ENCODE measurements at places on chromosomes 16 and 17.

- no peak for DNase-seq
These were observed 242.2 kb downstream of the SHISA9 start for GRCh38 chr16:13143551-13143950.

DNA sequence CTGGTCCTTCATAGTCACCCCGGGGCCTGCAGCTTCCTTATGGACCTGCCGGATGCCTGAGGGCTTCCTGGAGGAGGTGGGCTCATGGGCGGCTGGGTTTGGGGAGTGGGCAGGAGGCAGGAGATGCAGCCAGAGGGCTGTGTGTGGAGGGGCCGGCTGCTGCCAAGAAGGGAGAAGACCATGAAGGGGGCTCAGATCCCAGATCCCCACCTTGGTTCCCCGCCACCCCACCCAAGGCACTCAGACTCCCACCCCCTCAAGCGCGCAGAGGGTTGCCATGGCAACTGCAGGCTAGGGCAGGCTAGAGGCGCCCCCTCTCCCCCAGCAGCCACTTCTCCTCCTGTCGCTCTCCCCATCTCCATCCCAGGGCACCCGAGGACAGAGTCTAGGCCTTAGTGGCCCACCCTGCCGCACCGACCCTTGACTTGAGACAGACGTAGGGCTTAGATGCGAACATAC is 104.5 kb downstream of the CRLF3 start:
- no peak for DNase-seq

- no peak for DNase-seq
These were observed 20.8 kb downstream of the SNX11 start for GRCh38 chr17:48128400-48128799.

GRCh38 chr17:33096161-33096560 is 104.5 kb downstream of the SPACA3 start:
- no peak for DNase-seq

DNA sequence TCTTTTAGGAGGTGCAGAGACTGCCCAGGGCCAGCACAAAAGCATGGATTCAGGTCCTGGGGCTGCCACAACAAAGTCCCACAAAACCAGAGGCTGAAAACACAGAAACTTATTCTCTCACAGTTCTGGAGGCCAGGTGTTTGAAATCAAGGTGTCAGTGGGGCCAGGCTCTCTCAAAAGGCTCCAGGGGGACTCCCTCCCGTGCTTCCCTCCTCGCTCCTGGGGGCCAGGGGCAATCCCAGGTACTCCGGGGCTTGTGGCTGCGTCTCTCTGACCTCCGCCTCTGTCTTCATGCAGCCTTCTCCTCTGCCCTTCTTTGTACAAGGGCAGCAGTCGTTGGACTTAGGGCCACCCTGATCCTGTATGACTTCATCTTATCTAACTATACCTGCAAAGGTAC is 8.3 kb upstream of the RBFOX3 start:
- no peak for DNase-seq

GRCh38 chr17:27978689-27979175 is 63.7 kb upstream of the NLK start:
- DNase-seq = no peak

- no peak for DNase-seq
These were observed 157.7 kb downstream of the MSI2 start for GRCh38 chr17:57413848-57414651.

- no peak for DNase-seq
These were observed 1.8 kb upstream of the NPRL3 start for GRCh38 chr16:140175-140857.

- no peak for DNase-seq
These were observed 19.7 kb upstream of the ZNF652 start for GRCh38 chr17:49381793-49382192.

DNA sequence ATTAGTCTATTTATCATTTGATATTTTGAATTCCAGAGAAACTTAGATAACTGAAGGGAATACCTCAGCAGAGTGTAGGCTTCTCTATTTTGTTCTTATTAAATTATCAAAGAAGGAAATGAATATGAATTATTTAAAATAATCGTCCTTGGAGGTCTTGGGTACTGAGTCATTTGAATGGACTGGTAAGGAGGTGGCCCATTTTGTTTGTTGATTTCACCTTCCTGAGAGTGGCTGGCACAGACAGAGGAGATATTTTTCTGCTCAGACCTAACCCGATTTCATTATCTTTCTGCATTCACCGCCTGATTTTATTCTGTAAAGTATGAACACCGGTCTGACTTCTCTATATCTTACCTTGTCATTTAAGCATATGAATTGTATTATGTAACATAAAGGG is 88.0 kb downstream of the USP22 start:
- DNase-seq = no peak
